Activated CD4-positive, alpha-beta T cell treated with anti-CD3 and anti-CD28 coated beads for 48 hours (primary cell): ENCODE measurements at places on chromosomes 1 and 21.
A peak's percentile ranks its signal among the peaks of the same experiment; 100 is the strongest.

DNA sequence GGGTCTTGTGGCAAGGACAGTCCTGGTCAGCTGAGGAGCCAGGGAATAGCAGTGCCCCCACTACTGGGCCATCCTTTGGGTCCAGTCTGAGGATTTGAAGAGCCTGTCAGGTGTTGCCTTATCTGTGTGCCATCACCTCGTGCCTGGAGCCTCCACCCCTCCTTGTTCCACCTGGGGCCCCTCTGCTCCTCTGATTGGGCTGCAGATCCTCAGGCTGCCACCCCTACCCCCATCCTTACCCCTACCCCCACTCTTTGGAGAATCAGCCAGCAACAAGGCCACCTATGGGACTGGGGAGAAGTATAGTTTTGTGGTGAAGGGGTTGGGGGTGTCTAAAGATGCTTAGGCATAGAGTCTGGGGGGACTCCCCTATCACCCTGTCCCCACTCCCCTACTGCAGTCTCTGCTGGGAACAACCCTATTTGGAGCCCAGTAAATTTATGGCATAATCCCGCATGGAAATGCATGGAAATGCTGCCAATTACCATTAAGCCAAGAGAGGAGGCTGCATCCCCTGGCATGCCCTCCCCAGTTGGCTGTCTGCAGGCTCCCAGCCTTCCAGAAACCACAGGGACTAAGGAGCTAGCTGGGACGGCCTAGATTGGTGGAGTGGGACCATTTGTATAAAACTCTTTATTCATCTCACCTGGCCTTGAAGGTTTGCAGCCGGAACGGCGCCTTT, 142.7 kb upstream of the CSF3R start:
- no peak for DNase-seq

GRCh38 chr1:79899914-79900313, 893.4 kb upstream of the ADGRL4 start:
- DNase-seq = no peak

DNA sequence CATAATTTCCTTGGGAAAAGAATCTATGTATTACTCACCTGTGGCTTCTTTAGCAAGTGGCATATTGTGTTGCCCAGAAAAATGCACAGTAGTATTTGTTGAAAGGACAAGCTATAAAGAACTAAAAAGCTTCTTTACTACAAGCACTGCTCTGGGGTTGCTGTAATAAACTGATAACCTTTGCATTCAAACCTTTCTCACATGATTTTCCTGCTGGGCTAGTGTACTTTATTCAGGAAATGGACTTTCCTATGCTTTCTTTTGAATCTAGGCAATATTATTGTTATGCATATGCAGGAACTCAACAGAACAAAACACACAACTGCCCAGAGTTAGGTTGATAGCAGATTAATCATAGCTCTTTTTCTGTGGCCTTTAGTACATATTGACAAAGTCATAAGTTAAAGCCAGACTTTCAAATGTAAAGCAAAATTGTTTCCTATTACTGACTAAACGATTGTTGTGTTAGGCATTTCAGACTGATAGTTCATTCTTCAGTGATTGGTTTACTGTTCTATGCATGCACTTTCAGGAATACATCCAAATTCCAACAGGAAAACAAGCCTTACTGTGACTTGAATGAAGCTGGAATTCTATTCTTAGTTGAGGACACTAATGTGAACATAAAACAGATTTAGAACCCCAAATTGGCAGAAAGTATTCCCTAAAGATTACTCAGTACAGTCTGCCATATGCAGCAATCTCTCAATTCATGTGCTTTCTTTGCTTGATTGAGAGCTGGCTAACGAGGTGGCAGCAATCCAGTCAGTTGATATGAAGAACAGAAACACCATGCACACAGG, 564.3 kb upstream of the NEGR1 start:
- no peak for DNase-seq

GRCh38 chr1:30618335-30618747, 105.0 kb downstream of the MATN1 start:
- peak; percentile 14 for DNase-seq

DNA sequence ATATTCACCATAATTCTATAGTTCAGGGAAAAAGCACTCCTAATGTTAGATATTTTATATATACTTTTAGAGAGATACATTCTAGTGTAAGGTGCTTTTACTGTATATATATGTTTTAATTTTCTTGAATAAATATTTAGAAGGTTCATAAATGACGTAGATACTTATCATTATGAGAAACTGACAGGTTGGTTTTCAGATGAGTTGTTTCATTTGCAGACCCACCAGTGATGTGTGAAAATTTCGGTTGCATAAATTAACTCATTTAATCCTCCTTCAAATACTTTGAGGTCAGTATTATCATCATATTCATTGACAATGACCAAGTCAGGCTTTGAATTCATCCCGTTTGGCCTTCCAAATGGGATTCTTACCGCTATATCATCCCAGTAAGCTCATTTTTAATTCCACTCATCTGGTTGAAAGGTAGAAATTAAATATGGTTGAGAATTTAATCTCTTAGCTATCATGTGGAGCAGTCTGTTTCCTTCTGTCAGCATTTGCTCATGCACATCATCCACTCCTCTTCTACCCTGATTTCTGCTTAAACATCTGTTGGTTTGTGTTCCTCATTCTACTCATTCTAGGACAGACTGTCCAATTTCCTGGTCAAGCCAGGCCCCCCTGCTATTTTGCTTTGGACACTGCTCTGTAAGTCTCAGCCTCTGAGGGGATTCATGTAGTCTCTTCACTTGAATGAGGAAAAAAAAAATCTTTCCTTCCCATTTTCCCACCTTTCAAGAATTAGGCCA, 1156.6 kb downstream of the PLA2G4A start:
- DNase-seq = no peak
